ENCODE measurements at places on chromosomes 6 and 20. TPM values are rescaled to one million over a fixed set of nuclear protein-coding genes. Genes with fewer than 3 reads are reported as not detected.

Gene CPNE5
- 0.26 TPM for total RNA-seq

Gene SEMG1
- total RNA-seq = not detected

Gene ARMC12
- total RNA-seq = 0.50 TPM

Gene HLA-DOB
- 0.26 TPM for total RNA-seq

Gene CLPSL2
- total RNA-seq = not detected

Gene C6orf132
- 1.2 TPM for total RNA-seq

Gene THBD
- total RNA-seq = 8.4 TPM

Gene MYLK2
- total RNA-seq = not detected

Gene PXMP4
- total RNA-seq = 6.3 TPM

Gene PSMB9
- 54.7 TPM for total RNA-seq

Gene PLCB1
- total RNA-seq = 13.4 TPM

Gene TBX18
- 0.77 TPM for total RNA-seq

Gene SALL4
- 0.51 TPM for total RNA-seq

Gene LIN28B
- not detected for total RNA-seq

Gene HTR1E
- not detected for total RNA-seq

Gene THBS2
- total RNA-seq = 269 TPM

Gene C4B
- 43.9 TPM for total RNA-seq

Gene SLC4A11
- total RNA-seq = 0.51 TPM

Gene FAM83D
- total RNA-seq = 21.3 TPM

Gene OTOR
- not detected for total RNA-seq

Gene MTO1
- 52.4 TPM for total RNA-seq

Gene GTSF1L
- not detected for total RNA-seq

Gene CAGE1
- total RNA-seq = under 0.01 TPM

Gene C6orf118
- not detected for total RNA-seq

Gene ZNF311
- 3.6 TPM for total RNA-seq

Gene CUTA
- 105 TPM for total RNA-seq

Gene EYA4
- 23.9 TPM for total RNA-seq

Gene TASP1
- 6.3 TPM for total RNA-seq

Gene OR2H1
- not detected for total RNA-seq

Gene CASS4
- total RNA-seq = 14.9 TPM

Gene C4A
- total RNA-seq = 46.0 TPM

Gene PRKN
- total RNA-seq = 5.6 TPM

Gene ZSCAN23
- total RNA-seq = 5.1 TPM

Gene GZF1
- 21.5 TPM for total RNA-seq

Gene STMND1
- total RNA-seq = not detected

Gene GPLD1
- total RNA-seq = under 0.01 TPM

Gene FAM217A
- not detected for total RNA-seq

Gene HMGCLL1
- total RNA-seq = 0.51 TPM

Gene LGSN
- under 0.01 TPM for total RNA-seq

Gene FRS3
- 1.8 TPM for total RNA-seq

Gene AKAP12
- 65.5 TPM for total RNA-seq

Gene KPNA5
- 11.6 TPM for total RNA-seq

Gene RFX6
- not detected for total RNA-seq

Gene CTAGE9
- total RNA-seq = not detected

Gene JPH2
- total RNA-seq = 0.66 TPM

Gene C20orf144
- under 0.01 TPM for total RNA-seq

Gene TMC2
- total RNA-seq = under 0.01 TPM

Gene WFDC5
- not detected for total RNA-seq

Gene TMEM170B
- total RNA-seq = 4.5 TPM
